ENCODE measurements at places on chromosomes 7 and 10.

DNA sequence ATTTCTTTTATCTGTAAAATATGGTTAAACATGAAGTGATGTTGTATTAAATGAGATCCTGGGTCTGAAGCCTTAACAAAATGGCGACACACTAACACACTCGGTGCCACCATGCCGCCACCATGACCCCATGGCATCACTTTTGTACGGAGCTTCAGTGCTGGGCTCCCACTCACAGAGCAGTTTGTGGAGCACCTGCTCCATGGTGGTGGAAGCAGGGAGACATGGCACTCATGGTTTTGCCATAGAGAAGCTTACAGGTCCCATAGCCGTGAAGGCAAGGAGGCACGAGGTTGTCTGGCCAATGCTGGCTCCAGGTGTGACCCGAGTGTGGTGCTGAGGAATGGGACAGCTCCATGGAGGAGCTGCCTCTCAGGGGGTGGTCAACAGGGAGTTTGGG is 63.5 kb upstream of the EN2 start:
- DNase-seq = no peak

GRCh38 chr7:137655804-137656203 is 191.0 kb downstream of the DGKI start:
- no peak for DNase-seq

GRCh38 chr7:100163006-100163531 is 4.5 kb upstream of the TRAPPC14 start:
- no peak for DNase-seq

GRCh38 chr10:102120991-102121738 is 997 bp upstream of the LDB1 start:
- DNase-seq = no peak

DNA sequence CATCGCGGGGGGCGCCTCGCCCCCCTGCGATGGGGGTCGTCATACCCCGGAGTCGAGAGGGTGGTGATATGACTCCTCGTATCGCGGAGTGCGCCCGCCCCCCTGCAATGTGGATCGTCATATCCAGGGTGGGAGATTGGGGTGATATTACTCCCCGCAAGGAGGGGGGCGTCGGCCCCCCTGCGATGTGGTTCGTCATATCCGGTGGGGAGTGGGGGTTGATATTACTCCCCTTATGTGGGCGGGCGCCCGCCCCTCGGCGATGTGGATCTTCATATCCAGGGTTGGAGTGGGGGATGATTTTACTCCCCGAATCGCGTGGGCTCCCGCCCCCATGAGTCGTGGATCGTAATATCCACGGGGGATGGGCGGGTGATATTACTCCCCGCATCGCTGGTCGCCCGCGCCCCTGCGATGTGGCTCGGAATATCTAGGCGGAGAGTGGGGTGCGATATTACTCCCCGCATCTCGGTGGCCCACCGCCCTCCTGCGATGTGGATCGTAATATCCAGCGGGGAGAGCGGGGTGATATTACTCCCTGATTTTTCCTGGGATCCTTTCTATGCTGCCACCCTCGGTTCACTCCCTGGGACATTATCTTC is 36.9 kb downstream of the MEIG1 start:
- DNase-seq = no peak

GRCh38 chr10:119803264-119803663 is 69.4 kb downstream of the MCMBP start:
- DNase-seq = no peak
